HT-29 (cell line): ENCODE measurements at places on chromosomes 7 and 10. TPM values are rescaled to one million over a fixed set of nuclear protein-coding genes. Genes with fewer than 3 reads are reported as not detected.

- no peak for DNase-seq
These were observed 4.6 kb upstream of the TBC1D12 start for GRCh38 chr10:94397549-94398370.

GRCh38 chr7:88866265-88866863, 70.8 kb upstream of the TEX47 start:
- no peak for DNase-seq

DNA sequence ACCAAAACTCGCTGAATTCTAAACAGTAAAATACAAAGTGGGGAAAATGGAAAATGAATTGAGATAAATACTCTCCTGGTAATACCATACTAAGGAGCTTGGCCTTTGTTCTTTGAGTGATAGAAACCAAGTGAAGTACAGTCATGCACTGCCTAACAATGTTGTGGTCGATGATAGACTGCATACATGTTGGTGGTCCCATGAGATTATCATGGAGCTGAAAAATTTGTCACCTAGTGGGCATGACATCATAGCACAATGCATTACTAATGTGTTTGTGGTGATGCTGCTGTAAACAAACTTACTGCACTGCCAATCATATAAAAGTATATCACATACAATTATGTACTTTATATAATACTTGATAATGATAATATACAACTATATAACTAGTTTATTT, 419.1 kb downstream of the ARL4A start:
- no peak for DNase-seq

GRCh38 chr10:27717224-27717623, 28.4 kb downstream of the MKX start:
- DNase-seq = no peak

The SLC35G1 gene
- 6.2 and 7.5 TPM in 2 replicates for total RNA-seq

The UNCX gene
- not detected in 2 replicates for total RNA-seq

- DNase-seq = no peak
These were observed 16.0 kb downstream of the SAMD8 start for GRCh38 chr10:75127471-75127870.

DNA sequence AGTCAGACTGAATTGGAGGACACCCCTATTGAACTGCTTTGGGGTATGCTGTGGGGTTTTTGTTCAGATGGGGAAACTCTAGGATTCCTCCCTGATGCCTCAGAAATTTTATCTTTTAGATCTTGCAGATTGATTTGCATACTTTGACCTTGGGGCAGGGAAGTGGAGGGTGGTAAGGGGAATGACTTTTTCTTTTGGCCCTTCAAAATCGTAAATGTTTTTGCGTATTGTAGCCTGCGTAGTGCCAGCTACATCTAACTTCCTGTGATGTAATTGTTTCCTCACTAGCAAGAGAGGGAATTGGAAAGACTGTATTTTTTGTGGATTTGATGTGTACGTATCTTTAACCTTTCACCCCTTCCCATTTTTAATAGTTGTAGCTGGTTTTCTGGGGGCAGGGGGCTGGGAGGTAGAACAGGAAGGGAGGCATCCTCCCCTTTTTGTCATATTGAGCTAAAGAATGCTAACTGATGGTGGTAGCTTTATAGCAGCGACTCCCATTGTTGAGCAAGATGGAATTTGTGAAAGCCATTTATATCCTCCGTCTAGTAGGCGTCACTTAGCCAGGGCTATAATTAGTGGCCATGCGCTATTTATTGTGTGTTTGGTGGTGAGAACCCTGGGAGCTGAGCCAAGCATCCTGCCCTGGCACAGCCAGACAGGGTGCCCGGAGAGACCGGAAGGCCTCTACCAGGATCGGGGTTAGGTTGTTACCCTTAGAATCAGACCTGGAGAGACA, 11.3 kb downstream of the DUSP5 start:
- DNase-seq = no peak

DNA sequence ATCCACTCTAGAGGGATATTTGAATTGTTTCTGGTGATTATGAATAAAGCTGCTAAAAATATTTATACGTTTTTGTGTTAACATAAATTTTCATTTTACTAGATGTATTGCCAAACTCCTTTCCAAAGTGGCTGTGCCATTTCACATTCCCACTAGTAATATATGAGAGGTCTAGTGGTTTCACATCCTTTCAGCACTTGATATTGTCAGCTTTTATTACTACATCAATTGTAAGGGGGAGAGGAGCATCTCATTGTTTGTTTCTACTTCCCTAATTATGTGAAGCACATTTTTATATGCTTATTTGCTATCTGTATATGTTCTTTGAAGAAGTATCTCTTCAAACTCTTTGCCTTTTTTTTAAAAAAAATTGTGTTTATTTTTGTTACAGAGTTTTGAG, 184.5 kb downstream of the ADK start:
- no peak for DNase-seq

DNA sequence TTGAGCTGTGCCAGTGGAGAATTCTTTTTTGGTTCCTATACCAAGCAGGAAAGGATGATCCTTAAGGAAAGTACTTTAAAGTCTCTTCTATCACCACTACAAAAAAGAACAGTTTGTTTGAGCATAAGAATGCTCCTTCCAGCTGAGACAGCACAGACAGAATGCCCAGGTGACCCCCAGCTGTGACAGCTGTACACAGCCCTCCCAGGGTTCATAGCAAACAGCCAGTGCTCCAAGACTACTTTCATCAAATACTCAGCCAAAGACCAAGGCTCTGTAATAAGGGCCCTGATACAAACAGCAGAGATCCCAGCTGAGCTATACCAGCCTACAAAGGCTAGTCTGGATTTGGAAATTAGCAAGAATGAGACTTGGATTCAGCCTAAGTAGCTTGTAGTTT, 65.7 kb downstream of the NXPH1 start:
- no peak for DNase-seq

- no peak for DNase-seq
These were observed 32.6 kb downstream of the VSTM4 start for GRCh38 chr10:49082766-49083165.

GRCh38 chr10:70629338-70629737, 26.8 kb upstream of the PRF1 start:
- no peak for DNase-seq
